ENCODE measurements at places on chromosomes 7 and 10.
A peak's percentile ranks its signal among the peaks of the same experiment; 100 is the strongest.

- no peak for DNase-seq
These were observed 191.8 kb downstream of the HTR7 start for GRCh38 chr10:90665905-90666662.

DNA sequence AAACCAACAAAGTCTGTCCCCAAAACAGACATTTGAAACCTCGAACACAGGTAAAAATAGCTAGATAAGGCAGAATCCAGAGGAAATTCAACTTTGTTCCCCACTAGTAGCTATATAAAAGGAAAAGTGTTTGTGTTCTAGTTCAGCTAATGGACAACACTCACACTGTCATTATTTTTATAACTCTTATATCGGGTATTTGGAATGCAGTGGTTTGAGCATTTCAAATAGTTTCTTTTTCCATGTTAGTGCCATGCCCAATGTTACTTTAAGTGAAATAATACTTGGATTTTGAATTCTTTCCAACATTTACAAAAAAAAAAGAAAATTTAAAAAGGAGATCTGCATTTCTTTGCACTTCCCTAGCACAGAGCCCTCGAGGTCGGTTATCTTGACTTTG is 213.6 kb downstream of the DOCK4 start:
- peak; percentile 23 for DNase-seq

DNA sequence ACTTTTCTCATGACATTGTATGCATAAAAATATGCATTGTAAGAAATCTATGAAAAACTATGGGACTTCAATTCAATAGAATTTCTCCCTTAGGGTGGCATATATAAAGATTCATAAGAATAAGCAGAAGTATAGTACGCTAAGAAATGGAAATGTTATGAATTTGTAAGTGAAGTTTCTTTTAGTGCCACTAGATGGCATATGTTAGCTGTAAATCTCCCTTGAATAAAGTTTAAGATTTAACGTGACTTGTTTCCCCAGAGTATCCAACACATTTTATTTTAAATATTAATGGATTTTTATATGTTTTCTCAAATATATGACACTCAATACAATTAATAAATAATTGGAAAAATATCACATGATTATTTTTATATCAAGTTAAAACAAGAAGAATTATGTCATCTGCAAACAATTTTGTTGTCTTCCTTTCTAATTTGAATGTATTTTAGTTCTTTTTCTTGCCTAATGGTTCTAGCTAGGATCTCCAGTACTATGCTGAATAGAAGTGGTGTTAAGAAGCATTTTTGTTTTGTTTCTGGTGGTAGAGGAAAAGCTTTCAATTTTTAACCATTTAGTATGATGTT is 287.2 kb downstream of the HGF start:
- peak; percentile 50 for DNase-seq

DNA sequence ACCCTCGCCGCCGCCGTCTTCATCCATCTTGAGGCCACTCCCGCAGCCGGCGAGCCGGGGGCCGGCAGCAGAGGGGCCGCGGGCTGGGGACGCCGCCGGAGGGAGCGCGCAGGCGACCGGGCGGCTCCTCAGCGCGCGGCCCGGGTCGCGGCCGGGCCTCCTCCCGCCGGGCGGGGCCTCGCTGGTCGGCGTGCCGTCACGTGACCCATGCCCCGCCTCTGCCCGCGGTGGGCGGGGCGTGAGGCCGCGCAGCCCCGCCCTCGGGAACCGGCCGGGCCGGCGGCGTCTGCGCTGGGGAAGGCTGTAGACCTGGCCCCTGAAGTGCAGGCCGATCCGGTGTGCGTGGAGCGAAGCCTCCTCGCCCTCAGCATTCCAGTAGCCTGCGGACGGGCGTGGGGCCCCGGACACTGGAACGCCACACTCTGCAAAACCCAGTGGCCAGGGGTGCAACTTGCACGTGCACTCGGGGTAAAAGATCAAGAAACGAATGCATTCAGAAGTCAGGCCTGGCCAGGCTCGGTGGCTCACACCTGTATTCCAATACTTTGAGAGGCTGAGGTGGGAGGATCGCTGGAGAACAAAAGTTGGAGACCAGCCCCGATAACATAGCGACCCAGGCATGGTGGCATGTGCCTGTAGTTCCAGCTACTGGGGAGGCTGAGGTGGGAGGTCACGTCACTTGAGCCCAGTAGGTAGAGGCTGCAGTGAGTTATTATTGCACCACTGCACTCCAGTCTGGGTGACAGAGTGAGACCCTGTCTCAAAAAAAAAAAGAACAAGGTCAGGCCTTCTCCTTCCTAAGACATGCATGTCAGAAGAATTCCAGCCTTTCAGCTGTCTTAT is at the start of gene CYTH3:
Gene CYTH3 (minus strand): TSS at position 144 of the 843 bp plus-strand sequence. CDS start 117 bp downstream, at position 27.
- peak; percentile 73 for DNase-seq

- peak; percentile 69 for DNase-seq
These were observed 35.9 kb upstream of the TSPAN33 start for GRCh38 chr7:129108581-129108980.

GRCh38 chr7:136528329-136528728 is 340.1 kb upstream of the CHRM2 start:
- peak; percentile 60 for DNase-seq

DNA sequence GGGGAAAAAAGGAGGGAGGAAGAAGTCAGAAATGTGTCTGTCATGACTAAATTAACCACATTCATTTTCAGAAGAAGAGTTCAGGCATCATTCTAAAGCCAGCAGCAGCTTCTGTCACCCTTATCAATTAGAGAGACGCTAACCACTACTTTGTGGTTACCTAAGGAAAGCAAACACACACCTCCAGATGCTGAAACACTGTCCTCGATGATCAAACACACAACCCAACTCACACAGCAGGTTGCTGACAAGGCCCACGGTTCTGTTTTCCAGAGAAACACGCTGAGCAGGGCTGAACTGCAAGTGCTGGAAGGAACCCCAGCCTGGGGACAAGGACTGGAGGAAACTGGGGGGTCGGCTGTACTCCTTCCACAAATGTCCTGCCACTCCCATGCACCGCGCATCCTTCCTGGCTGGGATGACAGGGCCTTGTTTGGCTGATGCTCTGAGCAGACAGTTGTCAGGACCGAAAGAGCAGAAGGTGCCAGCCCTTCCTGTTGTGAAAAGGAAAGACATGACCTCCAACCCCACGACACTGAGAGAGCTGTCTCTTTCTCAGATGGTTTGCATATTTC is 36.6 kb downstream of the PRKCQ start:
- no peak for DNase-seq

DNA sequence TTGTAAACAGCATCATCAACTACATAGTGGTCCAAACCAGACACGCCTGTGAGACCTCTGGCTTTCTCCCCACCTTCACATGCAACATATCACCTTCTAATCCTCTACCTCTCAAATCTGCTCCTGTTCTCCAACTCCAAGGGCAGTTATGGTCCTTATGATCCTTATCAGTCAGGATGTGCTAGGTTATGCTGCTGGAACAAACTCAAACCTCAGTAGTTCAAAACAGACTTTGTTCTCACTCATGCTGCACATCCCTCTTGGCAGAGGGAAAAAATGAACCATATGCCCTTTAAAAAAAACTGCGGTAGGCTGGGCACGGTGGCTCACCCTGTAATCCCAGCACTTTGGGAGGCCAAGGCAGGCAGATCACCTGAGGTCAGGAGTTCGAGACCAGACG is 76.1 kb downstream of the RNF216 start:
- no peak for DNase-seq

- DNase-seq: no peak
These were observed 233.0 kb upstream of the MKLN1 start for GRCh38 chr7:131094685-131095084.

DNA sequence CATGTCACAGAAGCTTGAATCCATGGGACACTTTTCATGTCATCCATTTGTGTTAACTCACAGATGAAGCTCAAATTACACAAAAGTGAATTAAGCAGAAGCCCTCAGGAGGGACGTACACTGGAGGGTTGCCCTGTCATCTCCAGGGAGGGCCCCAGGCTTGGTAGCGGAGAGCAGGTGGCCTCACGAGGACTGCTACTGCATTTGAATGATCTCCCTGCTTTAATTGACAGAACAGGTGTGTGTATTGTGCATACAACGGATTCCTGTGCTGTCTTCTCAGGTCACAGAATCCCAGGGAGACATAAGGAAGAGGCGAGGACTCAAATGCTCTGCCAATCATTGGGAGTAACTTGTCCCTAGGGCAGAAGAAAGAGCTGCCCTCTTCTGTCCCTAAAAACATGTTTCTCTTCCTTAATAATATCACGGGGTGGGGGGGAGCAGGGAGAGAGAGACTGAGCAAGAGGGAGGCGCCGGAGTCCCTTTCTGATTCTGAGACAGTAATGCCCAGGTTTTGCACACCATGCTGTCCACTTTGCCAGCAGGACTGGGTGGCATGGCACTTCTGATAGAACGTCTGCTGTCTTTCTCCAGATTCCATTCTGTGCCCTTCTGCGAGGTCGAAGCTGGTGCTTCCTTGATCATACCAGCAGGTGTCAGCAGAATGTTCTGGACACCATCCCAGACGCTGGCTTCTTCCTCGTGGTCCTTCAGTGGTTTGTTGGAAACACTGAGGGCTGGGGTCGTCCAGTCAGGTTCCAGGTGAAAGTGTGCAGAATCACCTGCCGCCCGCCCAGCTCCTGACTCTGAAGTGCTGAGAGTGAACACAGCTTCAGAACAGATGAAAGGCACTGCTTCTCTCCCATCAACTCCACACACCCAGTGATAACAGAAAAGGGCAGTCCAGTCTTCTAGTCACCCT is 26.2 kb upstream of the RASGEF1A start:
- peak; percentile 51 for DNase-seq
